ENCODE measurements at places on chromosomes 12 and 14.

DNA sequence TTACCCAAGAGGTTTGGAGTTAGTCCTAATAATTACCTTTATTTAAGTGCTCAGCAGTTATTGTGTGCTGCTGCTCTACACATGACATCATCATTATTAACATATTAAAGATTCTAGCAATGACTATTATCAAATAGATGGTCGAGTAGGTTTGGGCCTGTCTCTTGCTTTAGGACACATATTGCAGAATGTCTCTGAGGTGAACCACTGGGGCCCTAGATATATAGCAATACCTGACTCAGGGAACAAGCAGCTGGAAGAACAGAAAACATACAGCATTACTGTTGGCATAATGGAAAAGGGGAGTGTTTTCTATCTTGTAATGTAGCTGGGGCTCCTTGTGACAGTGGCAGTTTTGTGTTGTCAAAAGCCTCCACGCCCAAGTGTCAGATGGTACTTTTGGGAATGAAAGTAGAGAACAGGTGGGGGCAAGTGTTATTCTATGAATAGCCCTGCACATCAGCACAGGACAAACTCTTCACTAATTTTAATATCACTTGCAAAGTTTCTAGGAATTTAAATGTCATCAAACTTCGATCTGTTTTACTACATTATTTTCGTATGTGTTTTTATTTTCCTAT, 54.6 kb downstream of the C12orf56 start:
- DNase-seq: peak; percentile 24

- DNase-seq: peak; percentile 22
These were observed 12.8 kb downstream of the DIP2B start for GRCh38 chr12:50517421-50518048.

GRCh38 chr12:55698241-55698955, 9.3 kb downstream of the ITGA7 start:
- no peak for DNase-seq

DNA sequence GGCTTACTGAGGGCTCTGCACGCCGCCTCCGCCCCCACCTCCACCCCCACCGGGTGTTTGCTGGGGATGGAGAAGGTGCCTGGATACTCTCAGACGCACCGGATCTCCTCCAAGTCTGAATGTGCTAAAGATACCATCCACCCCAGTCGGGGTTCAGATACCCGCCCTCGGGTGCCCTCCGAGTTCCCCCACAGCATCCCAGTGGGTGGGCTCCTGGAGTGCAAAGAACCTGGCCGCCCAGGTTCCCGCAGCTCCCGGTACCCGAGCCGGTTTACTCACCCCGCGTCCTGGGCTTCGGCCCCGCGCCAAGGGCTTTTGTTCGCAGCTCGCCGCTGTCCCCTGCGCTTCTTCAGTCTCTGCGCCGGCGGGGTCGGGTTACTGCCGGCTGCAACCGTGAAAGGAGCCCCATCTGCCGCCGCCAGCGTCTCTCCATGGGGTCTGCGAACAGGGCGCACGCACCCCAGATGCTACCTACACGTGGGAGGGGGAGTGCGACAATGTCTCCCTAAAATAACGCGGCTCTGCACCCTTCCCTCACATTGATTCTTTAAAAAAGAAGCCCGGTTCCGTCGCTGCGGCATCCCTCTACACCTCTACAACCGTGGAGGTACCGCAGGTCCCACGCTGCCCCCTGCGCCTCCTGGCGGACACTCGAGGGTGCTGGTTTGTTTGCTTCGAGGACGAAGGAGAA, at the start of gene CCDC177:
TSS of gene CCDC177 (minus strand) at position 609 of the 691 bp plus-strand sequence. CDS start 1,249 bp downstream, outside the sequence.
- DNase-seq: peak; percentile 76

GRCh38 chr14:23158779-23159178, 24.7 kb downstream of the SLC7A8 start:
- no peak for DNase-seq

- no peak for DNase-seq
These were observed 157.9 kb downstream of the KICS2 start for GRCh38 chr12:64064240-64064639.

DNA sequence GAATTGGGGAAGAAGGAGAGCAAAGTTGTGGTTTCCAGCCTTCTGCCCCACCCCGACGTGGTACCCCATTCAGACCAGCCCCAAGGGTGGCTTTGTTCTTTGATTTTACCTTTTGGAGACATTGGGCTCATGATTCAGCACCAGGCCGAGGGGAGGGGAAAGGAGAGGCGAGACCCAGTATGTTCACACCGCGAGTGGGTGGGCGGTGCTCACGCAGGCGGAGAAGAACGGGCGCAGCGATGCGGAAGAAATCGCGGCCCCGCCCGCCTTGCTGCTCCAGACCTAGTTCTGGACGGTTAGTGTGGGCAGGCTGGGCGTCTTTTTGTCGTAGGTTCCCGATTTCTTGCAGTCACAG, 963 bp downstream of the ATL1 start:
- peak; percentile 92 for DNase-seq

GRCh38 chr12:74535536-74535935, 2.1 kb upstream of the ATXN7L3B start:
- DNase-seq: no peak

- DNase-seq: no peak
These were observed 531 bp downstream of the DLGAP5 start for GRCh38 chr14:55190906-55191202.

DNA sequence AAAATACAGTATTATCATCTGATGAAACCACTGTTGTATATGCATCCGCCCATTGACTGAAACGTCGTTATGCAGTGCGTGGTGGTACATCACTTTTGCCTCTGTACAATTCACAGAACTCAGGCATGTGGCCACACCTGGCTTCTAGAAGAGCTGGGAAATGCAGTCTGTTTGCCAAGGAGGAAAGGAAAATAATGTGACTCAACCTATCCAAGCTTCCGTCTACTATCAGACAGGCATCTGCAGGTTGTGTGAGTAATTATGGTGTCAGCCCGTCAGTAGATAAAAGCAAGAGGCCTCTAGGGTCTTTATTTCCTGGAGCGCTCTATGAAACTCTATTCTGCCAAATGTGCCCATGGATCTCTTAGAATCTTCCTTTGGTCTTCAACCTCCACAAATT, 111.6 kb downstream of the BBS10 start:
- DNase-seq: no peak

DNA sequence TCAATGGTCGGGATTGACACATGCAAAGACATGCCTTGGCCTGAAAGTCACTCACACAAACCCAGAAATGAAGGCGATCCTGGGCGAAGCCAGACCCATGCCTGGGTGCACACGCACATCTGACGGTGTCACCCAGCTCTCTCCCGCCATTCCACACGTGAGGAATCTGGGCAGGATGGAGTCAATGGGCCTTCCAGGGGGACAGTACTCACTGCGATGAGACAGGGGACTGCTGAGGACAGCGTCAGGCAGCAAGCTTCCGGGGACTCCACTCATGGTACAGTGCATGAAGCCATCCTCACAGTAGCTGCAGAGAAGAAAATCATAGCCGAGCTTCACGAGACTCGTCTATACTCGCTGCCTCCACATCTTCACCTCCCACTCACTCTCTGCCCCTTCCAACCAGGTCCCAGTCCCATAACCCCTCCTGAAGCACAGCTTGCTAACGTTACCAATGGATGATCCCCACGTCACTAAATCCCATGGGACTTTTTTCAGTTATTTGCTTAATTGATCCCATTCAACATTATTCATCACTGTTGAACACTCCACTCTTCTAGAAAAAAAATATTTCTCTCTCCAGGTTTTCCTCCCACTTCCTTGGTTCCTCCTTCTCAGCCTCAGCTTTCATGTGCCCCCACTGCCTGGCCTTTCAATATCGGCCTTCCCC, 77.8 kb downstream of the VWF start:
- no peak for DNase-seq

DNA sequence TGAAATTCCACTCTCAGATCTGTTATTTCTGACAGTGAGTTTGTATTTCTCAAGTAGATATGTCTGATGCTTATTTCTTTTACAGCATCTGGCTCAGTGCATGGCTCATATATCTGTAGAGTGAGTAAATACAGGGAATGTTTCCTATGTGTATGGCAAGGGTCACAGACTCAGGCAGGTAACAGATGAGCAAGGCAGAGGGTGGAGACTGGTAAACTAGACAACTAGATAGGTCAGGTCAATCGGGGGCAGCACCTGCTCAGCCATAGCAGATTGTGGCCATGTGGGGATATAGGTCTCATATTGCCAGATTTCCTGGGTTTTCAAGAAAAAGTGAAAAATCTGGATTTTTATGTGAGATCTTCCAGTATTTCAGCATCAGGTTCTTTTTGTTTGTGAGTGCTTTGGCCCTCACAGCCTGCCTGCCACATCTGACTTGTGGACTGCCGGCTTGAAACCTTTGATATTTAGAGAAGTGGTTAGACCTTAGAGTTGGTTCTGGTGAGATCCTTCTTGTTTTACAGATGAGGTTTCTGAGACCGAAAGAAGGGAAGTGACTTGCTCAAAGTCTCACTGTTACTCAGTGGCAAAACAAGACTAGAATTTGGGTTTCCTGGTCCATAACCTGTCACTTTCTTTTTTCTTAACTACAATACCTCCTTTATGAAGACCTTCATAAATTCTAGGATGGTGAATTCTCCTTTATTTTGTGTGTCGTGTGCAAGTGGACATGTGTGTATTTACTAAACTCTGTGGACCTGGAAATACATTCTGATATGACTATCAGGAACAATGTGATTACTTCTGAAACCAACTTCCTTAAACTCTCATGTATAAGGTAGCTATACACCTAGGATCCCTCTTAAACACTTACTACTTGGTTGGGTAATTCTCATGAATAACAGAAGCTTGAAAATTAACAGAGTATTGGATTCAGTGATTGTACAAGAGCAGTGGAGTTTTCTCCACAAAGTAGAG, 34.4 kb downstream of the PROX2 start:
- no peak for DNase-seq

GRCh38 chr14:51342226-51342625, 102.2 kb downstream of the TMX1 start:
- no peak for DNase-seq

GRCh38 chr14:92615451-92615850, 101.9 kb downstream of the RIN3 start:
- no peak for DNase-seq

DNA sequence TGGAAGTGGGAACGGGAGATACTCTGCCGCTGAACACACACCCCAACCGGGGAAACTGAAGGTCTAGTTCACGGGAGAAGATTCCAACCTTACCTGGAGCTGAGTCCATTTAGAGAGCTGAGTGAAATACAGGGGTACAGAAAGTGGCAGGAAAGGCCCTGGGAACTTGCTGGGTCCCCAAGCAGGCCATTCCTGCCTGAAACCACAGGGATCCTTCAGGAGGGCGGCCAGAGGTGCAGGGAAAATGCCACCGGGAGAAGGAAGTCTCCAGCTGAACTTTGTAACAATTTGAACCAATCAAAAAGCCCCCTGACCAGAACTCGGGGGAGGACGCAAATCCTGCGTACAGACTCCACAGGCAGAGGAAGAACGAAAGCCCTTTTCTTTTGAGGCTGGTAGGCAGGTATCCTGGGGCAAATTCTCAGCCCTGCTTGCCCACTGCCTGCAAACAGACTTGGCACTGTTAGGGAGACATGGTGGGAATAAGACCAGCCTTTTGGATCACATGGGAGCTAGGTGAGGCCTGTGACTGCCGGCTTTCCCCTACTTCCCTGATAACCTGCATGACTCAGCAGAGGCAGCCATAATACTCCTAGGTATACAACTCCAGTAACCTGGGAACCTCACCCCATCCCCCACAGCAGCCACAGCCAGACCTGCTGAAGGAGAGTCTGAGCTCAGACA, 170.9 kb downstream of the SEC23A start:
- no peak for DNase-seq

GRCh38 chr14:102377696-102378095, 15.0 kb downstream of the TECPR2 start:
- no peak for DNase-seq

GRCh38 chr12:118946256-118946655, 35.1 kb upstream of the SRRM4 start:
- DNase-seq: no peak

DNA sequence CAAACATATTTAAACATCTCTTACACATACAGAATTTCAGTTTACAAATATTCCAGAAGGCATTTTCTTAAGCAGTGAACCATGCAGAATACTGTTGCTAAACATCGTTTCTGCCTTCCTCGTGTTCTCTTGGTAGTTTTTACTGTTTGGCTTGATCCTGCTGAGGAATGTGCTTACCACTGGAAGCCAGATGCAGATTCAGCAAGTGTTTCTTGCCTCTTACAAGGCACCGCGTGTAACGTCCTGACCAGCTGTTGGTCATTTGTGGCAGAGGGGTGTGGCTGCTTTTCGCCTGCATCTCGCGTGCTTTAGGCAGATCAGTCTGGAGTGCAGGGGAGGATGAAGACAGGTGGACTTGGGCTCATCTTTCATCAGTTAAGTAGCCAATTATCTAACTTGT, 12.4 kb downstream of the EIF2B1 start:
- no peak for DNase-seq

- no peak for DNase-seq
These were observed 243.9 kb downstream of the DIO2 start for GRCh38 chr14:79967453-79967852.

DNA sequence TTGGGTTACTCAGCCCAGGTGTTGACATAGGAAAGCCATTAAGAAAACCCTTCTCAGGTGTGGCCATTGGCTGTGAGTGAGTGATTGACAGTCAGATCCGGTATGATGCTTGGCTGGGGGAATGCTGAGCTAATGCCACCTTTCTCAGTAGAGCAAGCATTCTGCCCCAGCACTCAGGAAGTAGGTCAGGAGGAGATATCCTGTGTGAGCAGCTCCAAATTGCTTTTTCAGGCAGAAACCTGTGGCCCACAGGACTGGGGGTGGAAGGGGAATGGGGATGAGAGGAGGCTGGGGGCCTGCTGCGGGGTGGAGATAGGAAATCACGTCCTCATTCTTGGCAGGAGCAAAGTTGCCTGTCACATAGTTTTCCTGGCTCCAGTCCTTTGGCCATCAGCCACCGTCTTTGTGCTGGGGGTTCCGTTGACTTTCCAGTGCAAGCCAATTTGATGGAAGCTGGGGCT, 55.7 kb downstream of the NINJ2 start:
- peak; percentile 53 for DNase-seq

DNA sequence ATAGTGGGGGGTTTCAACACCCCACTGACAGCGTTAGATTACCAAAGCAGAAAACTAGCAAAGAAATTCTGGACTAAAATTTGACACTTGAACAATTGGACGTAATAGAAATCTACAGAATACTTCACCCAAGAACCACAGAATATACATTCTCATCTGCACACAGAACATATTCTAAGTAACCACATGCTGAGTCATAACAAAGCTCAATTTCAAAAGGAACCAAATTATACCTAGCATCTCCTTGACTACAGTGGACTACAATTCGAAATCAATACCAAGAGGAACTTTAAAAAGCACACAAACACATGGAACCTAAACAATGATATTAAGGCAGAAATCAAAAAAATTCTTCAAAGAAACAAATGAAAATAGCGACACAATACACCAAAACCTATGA, 871.6 kb upstream of the MDGA2 start:
- DNase-seq: no peak

Measured in muscle of back (tissue), 13 donors.